ENCODE measurements at places on chromosomes 2 and 18.

DNA sequence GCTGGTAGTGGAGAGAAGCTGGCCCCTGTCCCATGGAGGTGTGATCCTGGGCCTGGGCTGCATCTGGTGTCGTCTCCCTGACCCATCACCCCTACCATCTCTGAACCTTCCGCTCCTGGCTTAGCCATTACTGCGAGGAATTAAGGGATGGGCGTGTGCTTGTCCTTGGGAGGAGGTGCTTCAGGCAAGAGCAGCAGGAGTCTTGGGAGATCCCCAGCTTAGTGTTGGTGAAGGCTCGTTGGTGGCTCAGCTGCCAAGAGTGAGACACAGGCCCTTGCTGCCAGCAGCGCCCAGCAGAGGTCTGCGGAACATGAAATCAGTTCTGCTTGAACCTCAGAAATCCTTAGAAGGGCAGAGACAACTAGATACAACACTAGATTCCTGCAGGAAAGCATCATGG is 59.9 kb upstream of the TGFA start:
- no peaks in the 10 kb centered on the region for H3K4me1 ChIP-seq
- peaks cover 6% of the 10 kb centered on the region for H3K27me3 ChIP-seq
- H3K27ac ChIP-seq: no peak overlapping the region

DNA sequence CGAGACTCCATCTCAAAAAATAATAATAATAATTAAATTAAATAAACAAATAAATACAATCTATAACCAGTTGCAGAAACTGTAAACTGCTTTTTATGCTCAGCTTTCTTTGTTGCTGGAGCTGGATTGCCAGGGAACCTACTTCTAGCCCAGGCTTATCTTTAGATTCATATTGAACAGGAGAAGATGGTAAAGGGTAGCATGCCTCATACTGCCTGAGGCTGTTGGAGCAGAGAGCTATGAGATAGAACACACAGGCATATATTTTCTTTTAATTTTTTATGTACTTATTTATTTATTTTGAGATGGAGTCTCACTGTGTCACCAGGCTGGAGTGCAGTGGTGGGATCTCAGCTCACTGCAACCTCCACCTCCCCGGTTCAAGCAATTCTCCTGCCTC is 28.7 kb upstream of the EML4 start:
- H3K36me3 ChIP-seq: peaks cover 2% of the 10 kb centered on the region
- H3K27ac ChIP-seq: no peak overlapping the region
- H3K27me3 ChIP-seq: no peaks in the 10 kb centered on the region

- H3K4me3 ChIP-seq: no peak overlapping the region
- H3K27me3 ChIP-seq: peaks cover 2% of the 10 kb centered on the region
- no peak overlapping the region for H3K27ac ChIP-seq
Observed at GRCh38 chr2:237281836-237282306, 132.1 kb downstream of the COL6A3 start.

DNA sequence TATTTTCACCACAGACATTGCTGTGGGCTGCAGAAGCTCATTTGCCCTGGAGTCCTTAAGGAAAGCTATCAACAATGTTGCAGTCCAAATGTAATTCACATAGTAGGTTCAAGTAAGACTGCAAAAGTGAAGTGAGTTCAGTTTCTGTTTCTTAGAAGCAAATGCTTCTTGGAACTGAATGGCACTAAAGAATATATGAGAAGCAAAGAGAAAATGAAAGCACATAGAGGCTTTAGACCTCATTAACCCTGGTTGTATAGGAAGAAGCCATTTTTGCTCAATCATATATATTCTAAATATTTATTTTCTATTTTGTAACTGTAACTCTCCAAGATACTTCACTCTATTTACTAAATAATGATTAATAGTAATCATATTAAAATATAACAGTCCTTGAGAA is 292.0 kb downstream of the ZNF804A start:
- no peak for DNase-seq
- H3K27me3 ChIP-seq: no peaks in the 10 kb centered on the region
- no peaks in the 10 kb centered on the region for H3K36me3 ChIP-seq
- no peak overlapping the region for H3K4me3 ChIP-seq

- H3K27me3 ChIP-seq: peaks cover 5% of the 10 kb centered on the region
- H3K4me3 ChIP-seq: no peak overlapping the region
- H3K27ac ChIP-seq: no peak overlapping the region
- H3K36me3 ChIP-seq: peaks cover 22% of the 10 kb centered on the region
Observed at GRCh38 chr2:191622374-191623320, 55.3 kb upstream of the NABP1 start.

DNA sequence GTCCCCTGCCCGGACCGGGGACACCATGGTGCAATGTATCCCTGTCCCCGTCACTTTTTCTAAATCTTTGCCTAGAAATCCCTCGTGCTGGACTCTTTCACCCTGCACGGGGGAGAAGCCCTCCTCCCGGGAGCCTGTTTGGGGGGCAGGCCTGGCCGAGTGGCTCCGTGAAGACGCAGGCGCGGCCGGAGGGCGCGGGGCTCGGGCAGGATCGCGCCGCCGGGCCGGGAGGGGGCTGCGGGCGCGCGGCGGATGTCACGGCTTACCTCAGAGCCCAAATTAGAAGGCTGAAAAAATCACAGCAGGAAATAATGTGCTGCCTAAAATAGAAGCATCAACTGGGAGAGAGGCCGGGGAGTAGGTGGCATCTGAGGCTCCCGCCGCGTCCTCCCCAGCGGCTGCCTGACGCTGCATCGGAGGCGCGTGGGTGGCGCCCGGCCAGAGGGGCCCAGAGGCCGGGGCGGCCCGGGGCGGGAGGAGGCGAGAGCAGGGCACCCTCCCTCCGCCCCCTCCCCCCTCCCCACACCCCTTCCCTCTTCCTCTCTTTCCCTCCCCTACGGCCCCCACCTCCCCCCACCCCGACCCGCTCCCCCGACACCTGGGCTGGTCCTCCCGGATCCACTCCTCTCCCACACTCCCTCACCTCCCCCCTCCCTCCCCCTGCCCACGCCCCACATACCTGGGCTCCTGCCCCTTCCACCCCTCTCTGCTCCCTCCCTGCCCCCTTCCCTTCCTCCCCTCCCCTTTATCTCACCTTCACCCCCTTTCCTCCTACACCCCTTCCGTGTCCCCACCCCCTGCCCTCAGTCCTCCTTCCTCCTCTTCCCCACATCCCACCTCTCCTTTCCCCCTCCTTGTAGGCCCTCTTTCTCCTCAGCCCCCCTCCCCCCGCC is 51.9 kb downstream of the SLC4A1AP start:
- H3K4me1 ChIP-seq: peaks cover 47% of the 10 kb centered on the region
- H3K36me3 ChIP-seq: no peaks in the 10 kb centered on the region
- no peak overlapping the region for H3K27ac ChIP-seq
- peak; percentile 50 for DNase-seq
- peak overlapping the region; percentile 43 for H3K4me3 ChIP-seq

GRCh38 chr2:25275575-25275965 is 66.2 kb downstream of the DNMT3A start:
- no peaks in the 10 kb centered on the region for H3K27me3 ChIP-seq
- peaks cover 22% of the 10 kb centered on the region for H3K36me3 ChIP-seq
- peaks cover 65% of the 10 kb centered on the region for H3K4me1 ChIP-seq
- DNase-seq: no peak
- H3K4me3 ChIP-seq: no peak overlapping the region
- peak overlapping the region; percentile 69 for H3K27ac ChIP-seq

GRCh38 chr2:171430516-171431410 is 3.0 kb downstream of the METTL8 start:
- H3K4me1 ChIP-seq: peaks cover 30% of the 10 kb centered on the region
- H3K4me3 ChIP-seq: no peak overlapping the region
- H3K36me3 ChIP-seq: peaks cover 27% of the 10 kb centered on the region
- no peak overlapping the region for H3K27ac ChIP-seq
- no peaks in the 10 kb centered on the region for H3K27me3 ChIP-seq
- DNase-seq: no peak

DNA sequence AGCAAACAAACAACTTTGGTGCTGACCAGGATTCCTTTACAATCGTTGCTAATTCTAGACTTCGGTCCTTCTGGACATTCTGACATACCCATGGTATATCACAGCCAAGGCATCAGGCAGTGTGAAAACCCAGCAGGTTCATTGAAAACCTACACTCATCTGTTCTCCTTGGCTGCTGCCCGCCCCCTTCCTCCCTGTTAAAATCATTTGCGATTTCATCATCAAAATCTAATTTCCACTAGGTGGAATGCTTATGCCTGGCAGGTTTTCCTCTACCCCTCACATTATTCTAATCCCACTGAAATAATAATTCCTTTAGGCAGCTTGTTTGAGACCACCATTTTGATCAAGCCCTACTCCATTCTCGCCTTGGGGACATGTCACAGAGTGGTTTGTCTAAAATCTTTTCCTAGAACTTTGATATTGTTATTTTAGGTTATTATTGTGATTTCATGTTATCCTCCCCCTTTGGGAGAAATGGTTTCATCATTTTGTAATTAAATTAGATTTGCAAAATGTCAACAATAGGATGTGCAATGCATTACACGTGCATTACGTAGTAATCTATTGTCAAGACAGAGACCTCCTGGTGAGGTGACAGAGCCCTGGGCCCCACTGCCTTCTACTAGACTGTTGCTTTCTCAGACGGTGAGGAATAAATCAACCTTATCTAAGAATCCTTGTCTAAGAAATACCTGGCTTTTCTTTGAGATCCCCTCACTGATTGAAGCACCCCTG is 31.0 kb upstream of the ASPRV1 start:
- peaks cover 19% of the 10 kb centered on the region for H3K4me1 ChIP-seq
- no peak for DNase-seq
- H3K27me3 ChIP-seq: no peaks in the 10 kb centered on the region
- H3K36me3 ChIP-seq: peaks cover 8% of the 10 kb centered on the region
- no peak overlapping the region for H3K27ac ChIP-seq

Data from activated CD4-positive, alpha-beta memory T cell treated with anti-CD3 and anti-CD28 coated beads, Interleukin-2, amount 10 ng/mL, durations not matched to agents 7 days and 5 days (primary cell).